ENCODE measurements at places on chromosomes 6 and 20. TPM values are rescaled to one million over a fixed set of nuclear protein-coding genes. Genes with fewer than 3 reads are reported as not detected.

PHF3 gene
- total RNA-seq, result 22.4 TPM

CNR1 gene
- total RNA-seq, result 0.52 TPM

RAET1L gene
- not detected for total RNA-seq

SLC29A1 gene
- 14.6 TPM for total RNA-seq

ZFP57 gene
- not detected for total RNA-seq

AGPAT4 gene
- total RNA-seq, result 18.3 TPM

TNF gene
- total RNA-seq, result not detected

TNNC2 gene
- 2,844 TPM for total RNA-seq

ATG5 gene
- total RNA-seq, result 38.1 TPM

CHRNA4 gene
- total RNA-seq, result 0.52 TPM

TCP11 gene
- total RNA-seq, result not detected

Data from skeletal muscle tissue (tissue), 5 donors.